ENCODE measurements at places on chromosomes 2 and 18.
A peak's percentile ranks its signal among the peaks of the same experiment; 100 is the strongest.

DNA sequence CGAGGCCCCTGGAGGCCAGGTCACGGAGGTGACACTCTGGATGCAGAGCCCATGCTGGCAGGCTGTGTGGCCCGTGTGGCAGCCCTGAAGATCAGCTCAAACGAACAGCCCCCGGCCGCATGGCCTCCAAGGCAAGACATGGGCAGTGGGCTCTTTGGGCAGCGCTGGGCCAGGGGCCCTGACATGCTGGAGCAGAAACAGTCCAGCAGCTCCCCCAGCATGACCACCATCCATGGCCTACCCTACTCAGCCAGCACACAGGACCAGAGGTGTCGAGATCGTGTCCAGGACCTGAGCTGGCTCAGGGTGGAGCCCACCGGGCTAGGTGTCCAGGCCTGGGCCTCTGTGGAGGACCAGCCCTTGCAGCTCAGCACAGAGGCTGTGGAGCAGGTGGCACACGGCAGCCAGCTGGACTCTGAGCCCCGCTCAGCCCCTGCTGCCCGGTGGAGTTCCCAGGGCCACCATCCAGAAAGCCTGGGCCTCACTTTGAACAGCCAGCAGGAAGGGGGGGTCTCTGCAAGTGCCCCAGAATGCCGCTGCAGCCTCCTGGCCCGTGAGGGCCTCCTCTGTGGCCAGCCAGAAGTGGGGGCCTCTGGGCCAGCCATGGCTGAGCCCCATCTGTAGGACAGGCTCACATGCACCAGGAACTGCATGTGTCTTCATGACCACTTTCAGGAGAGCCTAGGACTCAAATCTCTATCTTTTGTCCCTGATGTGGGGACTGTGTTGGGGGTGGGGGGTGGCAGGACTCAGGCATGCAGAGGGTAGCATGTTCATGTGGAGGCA lies 8.9 kb downstream of the AMER3 start:
- no peak for DNase-seq

DNA sequence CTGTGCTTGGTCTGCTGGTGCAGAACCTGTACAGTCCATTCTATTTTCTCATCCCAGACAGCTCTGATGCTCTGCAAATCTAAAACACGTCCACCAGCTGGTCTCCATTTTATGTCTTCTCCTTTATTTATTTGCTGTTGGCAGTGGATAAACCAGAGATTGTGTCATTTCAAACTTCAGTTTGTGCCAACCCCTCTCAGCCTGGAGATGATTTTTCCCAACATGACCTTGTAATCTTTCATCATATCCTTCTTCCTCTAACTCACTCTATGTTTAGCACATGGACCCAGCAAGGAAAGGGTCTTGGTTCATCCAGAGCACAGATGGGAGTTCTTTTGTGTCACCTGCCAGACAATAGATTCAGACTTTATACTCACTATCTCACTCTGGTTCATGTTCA lies 273.2 kb downstream of the MTX2 start:
- DNase-seq, result no peak

DNA sequence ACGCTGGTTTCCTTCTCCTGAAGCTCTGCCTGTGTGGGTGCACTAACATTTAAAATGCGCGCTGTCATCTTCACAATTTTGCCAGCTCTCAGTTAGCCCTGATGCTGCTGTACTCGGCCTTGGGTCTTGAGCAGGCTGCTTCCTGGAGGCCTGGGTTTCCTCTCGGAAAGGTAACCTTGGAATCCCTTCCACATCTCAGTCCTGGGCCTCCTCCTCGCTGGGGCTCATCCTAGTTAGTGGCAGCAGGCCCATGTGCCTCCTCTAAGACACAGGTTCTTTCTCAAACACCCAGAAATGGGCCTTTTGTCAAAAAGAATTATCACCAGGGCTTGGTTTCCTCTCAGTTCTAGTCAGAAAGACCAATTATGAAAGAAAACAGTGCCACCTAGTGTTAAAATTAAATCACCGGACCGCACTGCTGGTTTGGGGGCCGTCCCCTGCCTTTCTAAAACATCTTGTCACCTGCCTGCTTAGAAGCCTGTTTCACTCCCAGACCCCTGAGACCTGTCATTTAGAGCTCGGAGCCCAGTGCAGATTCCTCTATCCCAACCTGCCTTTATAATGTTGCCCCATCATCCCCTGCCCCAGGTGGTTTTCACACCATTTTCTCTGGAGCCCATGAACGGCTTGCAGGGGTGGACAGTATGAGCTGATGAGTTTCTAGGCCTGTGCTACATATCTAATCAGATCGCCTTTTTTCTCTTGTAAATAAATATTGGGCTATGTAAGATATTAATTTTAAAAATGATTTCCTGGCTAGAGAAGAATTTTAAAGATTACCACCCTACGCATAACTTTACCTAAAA lies 42.4 kb downstream of the HK2 start:
- DNase-seq, result peak; percentile 50

- no peak for DNase-seq
These were observed 467.5 kb downstream of the FBXO15 start for GRCh38 chr18:73679941-73680712.

DNA sequence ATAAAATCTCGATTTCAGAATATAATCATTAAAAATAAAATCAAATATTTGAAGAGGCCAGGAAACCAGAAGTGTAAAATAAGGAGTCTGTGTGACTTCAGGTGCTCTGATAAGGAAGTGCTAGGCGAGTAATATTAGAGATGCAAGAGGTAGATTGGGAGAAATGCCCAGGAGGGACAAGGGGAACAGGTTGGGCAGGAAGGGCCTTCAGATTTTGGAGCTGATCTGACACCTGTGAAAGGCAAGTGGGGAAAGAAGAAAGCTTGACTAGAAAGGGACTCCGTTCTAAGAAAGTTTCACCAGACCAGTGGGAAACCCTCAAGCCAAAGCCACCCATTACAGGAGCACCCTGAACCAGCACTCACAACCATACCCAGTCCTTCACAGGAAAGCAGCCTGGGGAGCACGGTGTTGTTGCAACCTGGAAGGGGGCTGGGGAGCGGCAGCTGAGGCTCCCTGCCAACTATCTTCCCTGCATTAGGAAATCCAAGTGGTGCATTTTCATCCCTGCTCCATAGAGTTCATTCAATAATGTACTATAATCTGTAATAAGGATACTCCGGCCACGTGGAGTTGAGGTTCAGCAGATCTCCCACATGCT lies 57.5 kb upstream of the GREB1L start:
- no peak for DNase-seq

DNA sequence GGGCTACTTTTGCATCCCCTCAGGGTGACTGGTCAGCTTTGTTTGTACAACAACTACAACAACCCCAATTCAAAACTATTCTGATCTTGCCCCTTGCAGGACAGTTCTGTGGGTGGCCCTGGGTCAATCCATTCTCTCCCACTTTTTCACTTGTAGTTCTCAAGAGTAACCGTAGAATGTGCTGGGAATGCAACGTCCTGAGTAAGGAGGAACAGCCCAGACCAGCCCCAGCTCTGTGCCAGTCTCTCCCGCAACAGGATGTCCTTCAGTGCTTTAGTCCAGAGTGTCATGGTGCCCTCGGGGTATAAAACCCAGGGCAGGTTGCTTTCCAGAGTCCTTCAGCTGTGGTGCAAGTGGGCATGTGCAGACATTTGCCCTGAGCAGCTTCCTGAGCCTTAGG lies 22.1 kb upstream of the TEX51 start:
- DNase-seq, result no peak

DNA sequence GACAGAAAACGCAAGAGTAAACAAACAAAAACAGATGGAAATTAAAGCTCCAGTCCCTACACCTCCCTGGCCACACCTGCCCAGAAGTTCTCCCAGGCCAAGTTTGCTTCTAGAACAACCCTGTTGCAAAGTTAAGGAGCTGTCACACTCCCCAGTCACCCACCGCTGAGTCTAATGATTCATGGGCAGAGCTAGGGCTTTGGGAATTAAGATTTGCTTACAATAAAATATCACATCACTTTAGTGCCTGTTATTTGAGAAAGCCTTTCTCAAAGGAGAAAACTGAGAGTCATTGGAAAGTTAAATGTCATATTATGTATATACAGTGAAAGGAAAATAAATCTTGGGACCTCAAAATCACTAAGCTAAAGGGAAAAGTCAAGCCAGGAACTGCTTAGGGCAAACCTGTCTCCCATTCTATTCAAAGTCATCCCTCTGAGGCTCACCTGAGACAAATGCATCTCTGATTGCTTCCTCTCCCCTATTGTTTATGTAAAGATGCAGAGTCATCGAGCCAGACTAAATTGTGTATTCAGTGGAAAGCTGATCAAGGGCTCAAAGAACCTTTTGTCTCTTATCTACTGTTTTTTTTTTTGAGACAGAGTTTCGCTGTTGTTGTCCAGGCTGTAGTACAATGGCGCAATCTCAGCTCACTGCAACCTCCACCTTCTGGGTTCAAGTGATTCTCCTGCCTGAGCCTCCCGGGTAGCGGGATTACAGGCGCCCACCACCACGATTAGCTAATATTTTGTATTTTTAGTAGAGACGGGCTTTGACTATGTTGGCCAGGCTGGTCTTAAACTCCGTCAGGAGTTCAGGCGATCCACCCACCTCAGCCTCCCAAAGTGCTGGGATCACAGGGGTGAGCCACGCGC lies 2.8 kb downstream of the CRYGB start:
- no peak for DNase-seq

DNA sequence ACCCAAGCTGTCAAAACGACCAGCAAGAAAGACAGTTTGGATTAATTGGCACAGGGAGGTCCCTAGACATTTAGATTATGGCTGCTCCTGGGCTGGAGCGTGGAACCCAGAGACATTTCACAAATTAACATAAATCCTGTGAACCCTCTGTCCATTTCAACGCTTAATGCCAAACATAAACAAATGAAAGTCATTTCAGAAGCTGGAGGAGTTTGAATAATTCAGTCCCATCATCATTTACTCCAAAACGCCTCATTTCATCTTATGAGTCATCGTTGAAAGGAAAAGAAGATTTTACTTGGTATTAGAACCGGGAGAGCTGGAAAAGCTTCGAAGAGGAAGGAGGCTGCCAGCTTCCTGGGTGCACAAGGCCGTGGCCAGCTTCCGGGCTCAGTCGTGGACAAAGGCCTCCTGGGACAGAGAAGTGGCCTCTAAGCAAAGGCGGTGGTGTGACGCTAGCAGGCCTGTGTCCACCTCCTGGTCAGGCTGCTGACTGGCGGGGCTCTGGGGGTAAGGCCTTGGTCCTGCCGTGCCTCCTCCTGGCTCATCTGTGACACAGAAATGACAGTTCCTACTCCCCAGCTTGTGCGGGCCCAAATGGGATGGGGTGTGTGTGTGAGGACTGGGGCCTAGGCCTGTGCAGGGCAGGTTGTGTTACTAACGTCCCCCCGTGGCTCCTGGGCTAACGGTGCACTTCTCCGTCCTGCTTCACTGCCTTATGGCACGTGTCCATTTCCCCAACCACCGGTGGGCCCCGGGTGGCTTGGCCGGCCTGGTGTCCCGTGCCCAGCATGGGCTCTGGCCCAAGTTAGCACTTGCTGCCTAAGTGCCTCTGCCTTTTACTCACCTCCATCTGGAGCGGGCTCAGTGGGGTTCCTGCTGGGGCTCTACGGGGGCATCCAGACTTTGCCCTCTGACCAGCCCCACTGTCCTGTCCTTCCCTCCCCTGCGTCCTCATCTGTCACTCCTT lies 71.6 kb downstream of the RRM2 start:
- DNase-seq, result no peak

DNA sequence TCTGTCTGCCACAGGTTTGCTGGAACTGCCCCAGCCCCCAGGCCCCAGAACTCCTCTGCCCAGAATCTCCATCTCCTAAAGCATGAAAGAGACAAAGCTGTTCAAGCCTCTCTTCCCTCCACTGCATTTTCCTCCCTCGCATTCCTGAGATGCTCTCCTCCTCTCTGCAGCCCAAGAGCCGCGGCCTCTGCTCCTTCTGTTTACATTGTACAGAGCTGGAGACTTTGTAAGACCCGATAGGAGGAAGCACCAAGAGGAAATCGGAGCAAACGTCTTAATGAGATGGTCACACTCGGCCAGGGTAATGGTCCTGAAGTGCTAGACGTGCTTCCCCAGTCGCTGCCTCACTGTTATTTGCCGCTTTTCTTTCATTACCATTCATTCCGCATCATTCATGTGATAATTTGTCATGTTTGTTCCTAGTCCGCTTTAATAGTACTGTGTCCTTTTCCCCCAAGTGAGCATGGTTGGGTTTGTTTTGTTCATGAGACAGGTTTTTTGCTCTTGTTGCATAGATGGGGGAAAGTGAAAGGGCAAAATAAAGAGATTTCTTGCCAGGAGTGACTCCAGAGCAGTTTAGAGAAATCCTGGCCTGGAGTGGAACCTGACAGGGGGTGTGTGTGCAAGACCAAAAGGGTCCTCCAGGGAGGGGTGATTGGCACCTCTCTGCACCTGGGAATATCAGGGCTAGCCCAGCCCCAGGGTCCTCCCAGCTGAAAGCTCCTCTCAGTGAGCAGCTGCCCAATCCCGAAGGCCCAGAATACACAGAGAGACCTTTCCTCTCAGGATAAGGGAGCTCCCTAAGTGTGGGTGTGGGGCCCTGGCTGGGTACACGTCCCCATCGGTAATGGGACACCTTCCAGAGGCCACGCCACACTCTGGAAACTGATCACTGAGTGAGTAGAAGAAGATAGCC lies 44.9 kb upstream of the ID2 start:
- DNase-seq, result no peak

GRCh38 chr18:39681061-39681460 lies 2115.5 kb upstream of the CELF4 start:
- DNase-seq, result no peak

- DNase-seq, result peak; percentile 90
These were observed 353.8 kb downstream of the RND3 start for GRCh38 chr2:150133623-150134022.

DNA sequence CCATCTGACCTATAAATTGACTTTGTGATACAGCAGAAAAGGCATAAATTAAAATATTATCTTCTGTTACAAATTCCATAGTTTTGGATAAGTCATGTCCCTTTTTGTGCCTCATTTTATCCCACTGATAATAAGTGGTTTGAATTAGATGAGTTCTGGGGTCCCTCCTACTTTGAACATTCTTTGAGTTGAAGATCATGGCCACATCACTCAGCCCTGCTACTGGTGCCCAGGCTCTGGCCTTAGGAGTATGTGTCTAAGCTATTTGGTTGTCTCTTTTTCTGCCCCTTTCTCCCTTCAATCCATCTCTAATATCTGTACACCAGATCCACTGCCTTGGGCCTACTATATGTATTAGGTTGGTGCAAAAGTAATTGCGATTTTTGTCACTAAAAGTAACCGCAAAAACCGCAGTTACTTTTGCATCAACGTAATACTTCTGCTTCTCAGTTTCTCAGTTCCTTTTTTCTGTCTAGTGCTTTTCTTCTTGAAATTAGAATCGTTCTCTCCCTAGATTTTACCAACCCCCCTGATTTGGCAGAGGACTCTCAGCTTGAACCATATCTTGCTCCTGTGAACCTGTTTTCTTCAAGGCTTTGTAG lies 362.5 kb upstream of the TNP1 start:
- DNase-seq, result no peak

DNA sequence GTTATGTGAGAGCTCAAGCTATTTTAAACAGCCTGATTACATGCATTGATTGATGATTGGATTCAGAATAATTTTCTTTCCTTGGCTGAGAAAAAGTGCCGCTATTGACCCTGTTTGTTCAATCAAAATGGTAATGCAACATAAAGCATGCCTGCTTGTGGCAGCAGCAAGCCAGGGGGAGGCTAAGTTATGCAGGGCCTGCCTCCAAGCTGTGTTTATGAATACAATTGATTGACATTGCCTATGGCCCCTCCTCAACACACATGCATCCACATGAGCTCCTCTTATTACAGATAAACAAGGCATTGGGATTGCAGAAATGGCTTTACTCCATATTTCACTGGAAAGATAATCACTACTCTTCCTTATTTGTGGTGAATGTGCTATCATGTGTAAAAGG lies 395.6 kb downstream of the TDRD15 start:
- no peak for DNase-seq

GRCh38 chr2:85792783-85793441 lies 39.1 kb downstream of the ATOH8 start:
- DNase-seq, result peak; percentile 49

- no peak for DNase-seq
These were observed 821 bp upstream of the EPHA4 start for GRCh38 chr2:221572821-221573429.

Data from RKO (cell line).